Kidney (tissue), 22 donors: ENCODE measurements at places on chromosomes 12 and 14. TPM values are rescaled to one million over a fixed set of nuclear protein-coding genes. Genes with fewer than 3 reads are reported as not detected.

DNA sequence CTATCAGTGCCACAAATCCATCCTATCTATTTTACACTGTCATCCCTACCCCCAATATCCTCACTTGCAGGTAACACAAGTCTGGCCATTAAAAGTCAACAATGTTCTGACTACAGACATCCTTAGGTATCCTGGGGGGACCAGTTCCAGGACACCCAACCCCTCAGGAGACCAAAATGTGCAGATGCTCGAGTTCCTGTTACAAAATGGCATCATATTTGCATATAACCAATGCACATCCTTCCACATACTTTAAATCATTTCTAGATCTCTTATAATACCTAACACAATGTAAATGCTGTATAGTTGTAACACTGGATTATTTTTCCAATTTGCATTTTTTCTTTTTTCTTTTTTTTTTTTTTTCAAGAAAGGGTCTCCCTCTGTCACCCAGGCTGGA lies 6.9 kb downstream of the SYCP3 start:
- DNase-seq, result no peak

The PEX5 gene
- total RNA-seq, result 42.3 TPM

DNA sequence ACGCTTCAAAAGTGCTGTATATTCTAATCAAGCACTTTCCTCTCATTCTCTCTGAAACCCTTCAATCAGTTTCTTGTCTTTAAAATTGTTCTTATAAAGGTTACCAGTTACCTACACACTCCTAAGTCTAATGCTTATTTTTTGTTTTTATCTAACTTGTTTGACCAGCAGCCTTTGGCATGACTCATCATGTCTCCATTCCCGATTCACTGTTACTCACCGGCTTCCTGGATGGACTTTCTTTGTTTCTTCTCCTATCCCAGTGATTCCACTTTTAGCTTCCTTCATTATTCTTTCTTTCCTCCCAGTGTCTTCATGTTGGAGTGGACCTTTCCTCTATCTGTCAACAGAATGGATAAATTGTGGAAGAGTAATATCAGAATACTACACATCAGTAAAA lies 368.6 kb upstream of the CCDC196 start:
- no peak for DNase-seq

The C12orf54 gene
- not detected for total RNA-seq

DNA sequence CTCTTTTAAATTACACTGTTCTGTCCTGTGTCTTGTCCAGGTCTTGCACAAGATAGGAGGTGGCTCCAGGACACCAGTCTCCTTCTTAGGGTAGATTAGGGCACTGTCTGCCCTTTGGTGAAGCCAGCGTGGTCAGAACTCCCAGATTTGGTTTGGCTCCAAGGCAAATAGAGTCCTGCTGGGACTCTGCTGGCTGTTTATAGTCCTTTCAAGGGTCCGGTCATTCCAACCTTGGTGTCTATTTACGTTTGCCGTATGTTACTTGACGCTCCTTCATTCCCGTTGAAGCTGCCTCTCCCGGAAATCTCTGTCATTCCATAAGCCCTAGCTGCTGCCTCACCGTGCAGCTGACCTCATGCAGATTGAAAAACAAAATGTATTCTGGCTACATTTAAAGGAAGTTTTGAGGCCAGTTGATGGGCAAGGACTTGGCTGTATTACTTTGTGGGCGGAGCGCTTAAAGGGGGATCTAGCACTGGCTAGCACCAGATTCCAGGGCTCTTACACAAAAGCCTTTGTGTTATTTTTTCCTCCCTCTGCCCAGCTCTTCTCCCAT lies 180.6 kb downstream of the AKAP6 start:
- DNase-seq, result no peak

DNA sequence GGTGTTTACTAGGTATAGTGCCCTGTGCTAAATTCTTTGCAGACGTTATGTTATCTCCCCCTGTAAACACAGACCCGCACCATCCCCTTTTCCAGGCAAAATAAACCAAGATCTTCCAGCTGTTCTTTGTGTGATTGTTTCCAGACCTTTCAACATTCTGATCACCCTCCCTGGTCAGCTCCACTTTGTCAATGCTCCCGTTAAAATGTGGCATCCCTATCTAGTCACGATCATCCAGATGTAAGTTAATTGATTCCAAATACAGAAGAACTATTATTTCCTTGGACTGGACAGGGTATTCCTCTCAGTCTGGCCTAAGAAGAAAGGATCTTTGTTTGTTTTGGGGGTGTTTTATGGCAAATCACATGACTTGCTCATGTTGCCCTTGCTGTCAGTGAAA lies 127.6 kb upstream of the ARID2 start:
- no peak for DNase-seq

- DNase-seq, result no peak
Observed at GRCh38 chr12:68831272-68831671, 23.3 kb downstream of the MDM2 start.

DNA sequence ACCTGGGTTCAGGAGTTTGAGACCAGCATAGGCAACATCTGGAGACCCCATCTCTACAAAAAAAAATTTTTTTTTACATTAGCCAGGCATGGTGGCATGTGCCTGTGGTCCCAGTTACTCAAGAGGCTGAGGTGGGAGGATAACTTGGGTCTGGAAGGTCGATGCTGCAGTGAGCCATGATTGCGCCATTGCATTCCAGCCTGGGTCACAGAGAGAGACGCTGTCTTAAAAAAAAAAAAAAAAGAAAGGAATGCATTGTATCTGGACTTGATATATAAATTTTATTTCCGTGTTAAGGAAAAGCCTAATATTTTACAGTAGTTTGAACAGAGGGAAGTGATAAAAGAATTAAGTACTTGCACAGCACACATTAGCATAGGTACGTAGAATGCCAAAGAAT lies 97.2 kb downstream of the ZC3H14 start:
- DNase-seq, result no peak

DNA sequence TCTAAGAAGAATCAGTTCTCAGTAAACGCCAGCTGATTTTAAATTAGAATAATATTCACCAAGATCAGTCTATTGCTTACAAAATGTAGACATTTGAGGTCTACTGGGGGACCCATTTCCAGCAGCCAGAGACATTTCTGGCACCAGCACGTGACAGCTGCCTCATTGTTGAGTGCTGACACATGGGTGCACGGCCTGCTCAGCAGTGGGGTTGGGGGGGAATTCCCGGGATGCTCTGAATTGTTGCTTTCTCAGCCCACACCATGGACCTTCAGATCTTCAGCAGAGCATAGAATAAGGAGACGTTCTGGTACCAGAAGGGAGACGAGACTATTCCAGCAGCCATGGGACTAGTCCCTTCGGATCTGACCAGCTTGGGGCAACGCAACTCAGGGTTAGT lies 18.3 kb downstream of the PLEKHG7 start:
- no peak for DNase-seq

DNA sequence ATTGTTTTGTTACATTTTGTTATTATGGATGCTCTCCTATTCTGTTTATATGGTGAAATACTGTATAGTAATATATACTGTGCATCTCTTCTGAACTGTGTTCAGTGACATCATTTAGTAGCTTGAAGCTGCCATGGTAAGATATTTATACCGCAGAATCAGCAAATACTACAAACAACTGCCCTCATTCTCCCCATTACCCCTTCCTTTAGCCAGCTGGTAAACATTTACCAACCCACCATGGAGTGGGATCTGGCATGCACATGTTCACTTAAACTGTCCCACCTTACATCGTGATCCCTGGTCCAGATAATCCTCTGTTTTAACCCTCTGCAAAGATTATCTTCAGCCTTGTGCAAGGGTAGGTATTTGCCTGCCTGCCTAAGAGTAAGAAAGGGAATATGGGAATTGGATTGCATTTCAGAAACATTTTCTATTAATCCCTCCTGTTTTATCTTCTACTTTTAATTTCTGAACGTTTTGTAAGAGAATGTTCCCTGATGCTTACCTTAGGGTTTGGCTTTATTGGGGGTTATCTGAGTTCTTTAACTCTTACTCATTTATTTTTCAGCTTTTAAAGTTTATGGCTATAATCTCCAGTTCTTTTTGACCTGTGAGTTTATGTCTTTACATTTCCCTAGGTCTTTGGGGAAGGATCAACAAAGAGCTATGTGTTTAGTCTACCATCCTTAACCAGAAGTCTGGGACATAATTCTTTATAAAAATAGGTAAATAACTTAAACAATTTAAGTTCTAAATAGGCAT lies 46.5 kb downstream of the FBXO34 start:
- DNase-seq, result no peak

GRCh38 chr12:117466677-117467362 lies 105.4 kb upstream of the NOS1 start:
- no peak for DNase-seq

- no peak for DNase-seq
Observed at GRCh38 chr14:59103396-59103795, 85.1 kb upstream of the DAAM1 start.

The LRTM2 gene
- total RNA-seq, result not detected

The CARMIL3 gene
- total RNA-seq, result 1.4 TPM

DNA sequence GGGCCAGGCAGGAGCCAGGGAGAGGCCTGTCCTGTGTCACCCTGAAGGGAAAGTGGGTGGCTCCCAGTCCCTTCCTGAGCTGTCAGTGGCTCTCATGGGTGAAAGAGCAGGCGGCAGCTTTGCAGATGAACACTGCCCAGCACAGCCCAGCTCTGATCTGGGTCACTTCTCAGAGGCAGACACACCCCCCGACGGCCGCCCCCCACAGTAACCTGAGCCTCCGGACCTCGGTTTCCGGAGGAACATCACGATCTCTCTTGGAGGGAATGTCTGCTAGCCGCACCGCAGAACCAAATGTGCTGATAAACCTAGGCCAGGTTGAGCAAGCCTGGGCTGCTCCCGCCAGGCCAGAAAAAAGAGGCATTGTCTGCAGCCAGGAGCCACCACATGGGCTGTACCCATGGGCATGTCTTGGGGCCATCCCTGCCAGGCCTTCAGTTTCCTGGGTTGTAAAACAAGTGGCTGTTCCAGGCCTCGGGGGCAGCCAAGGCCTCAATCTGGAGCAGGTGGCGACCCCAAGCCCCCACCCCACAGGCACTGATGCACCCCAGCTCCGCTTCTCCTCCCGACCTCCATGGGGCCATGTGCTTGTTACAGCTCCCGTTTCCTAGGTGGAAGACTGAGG lies 57.6 kb downstream of the NCOR2 start:
- DNase-seq, result peak; percentile 92

- no peak for DNase-seq
Observed at GRCh38 chr12:58966939-58967338, 46.6 kb upstream of the LRIG3 start.

The MDM2 gene
- 103 TPM for total RNA-seq

GRCh38 chr14:24845851-24846250 lies 204.1 kb downstream of the STXBP6 start:
- no peak for DNase-seq

- DNase-seq, result no peak
Observed at GRCh38 chr14:32251530-32251929, 48.5 kb upstream of the RNU6-8 start.

GRCh38 chr12:108530161-108530560 lies 15.1 kb downstream of the FICD start:
- no peak for DNase-seq

GRCh38 chr12:124768452-124769162 lies 95.1 kb downstream of the SCARB1 start:
- DNase-seq, result no peak

GRCh38 chr14:57732463-57733285 lies 133.2 kb downstream of the SLC35F4 start:
- DNase-seq, result no peak
